ENCODE measurements at places on chromosomes 1 and 21.

DNA sequence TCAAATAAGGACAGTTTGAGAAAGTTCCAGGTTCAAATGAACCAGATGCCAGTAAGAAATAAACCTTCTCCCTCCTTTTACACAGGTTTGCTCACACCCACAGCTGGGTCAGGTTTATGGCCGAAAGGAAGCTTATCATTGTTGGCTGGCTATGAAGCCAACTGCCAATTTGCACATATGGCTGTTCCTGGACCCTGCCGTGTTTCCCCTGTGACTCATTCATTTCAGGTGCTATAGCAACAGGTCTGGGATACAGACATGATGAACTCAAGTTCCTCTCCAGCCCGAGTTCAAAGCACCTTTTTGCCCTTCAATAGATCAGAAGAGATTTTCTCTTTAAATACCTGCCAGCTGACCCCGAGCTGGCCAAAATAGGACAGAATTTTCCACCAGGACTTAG, 134.4 kb upstream of the SMYD2 start:
- no peak for DNase-seq

GRCh38 chr1:86382878-86383277, 13.2 kb downstream of the ODF2L start:
- no peak for DNase-seq

- DNase-seq, result no peak
Measured at GRCh38 chr21:35072960-35073359, 23.9 kb upstream of the RUNX1 start.

DNA sequence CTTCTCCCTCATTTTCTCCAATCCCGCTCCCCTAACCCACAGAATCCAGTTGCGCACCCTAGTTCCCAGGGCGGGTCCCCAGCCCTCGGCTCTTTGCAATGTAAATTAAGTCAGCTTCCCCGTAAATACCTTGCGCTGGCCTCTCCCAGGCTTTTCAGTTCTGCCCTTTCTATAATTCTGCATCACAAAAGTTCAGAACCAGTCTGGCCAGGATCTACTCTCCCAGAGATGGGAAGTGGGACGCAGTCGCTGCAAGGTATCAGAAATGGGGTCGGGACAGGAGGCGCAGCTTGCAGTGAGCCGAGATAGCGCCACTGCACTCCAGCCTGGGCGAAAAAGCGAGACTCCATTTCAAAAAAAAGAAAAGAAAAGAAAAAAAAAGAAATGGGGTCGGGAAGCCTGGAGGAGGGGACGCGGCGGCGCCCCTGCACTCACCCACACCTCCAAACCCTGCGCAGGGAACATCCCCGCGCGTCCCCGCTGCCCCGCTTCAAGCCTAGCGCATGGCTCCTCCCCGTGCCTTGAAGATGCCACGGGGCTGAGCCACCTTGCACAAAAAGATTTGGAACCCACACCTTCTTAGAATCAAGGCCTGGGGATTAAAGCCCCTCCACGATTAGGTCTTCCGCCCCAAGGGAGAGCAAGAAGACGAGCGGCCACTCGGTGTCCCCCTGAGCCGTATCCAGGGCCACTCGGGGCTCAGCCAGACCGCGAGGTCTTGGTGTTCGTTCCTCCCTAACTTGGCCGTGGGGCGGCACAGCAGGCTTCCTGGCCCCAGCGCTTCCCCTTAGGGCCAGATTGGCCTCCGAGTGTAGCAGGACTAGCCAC, 27.2 kb upstream of the ITLN2 start:
- no peak for DNase-seq

DNA sequence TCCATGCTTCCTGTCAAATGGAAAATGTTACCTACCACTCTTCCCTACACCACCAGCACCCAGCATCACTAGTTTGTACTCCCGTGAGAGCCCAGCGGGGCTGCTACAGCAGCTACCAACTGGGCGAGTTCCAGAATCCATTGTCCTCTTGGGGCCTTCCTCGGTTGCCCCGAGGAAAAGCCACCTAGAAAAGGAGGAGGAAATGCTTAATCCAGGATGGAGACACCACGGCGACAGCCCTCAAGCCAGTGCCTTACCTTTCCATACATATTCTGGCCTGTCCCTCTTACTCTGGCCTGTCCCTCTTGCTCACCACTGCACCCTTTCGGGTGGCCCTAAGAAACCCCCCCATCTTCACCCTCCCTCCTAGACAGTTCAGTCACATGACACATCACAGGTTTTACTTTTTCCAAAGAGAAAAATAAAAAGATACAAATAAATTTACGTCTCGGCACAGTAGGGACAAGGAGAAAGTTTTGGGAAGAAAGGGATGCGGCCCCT, 478 bp downstream of the RIT1 start:
- DNase-seq, result no peak

- DNase-seq, result no peak
Measured at GRCh38 chr1:59452559-59452958, 155.7 kb downstream of the FGGY start.

DNA sequence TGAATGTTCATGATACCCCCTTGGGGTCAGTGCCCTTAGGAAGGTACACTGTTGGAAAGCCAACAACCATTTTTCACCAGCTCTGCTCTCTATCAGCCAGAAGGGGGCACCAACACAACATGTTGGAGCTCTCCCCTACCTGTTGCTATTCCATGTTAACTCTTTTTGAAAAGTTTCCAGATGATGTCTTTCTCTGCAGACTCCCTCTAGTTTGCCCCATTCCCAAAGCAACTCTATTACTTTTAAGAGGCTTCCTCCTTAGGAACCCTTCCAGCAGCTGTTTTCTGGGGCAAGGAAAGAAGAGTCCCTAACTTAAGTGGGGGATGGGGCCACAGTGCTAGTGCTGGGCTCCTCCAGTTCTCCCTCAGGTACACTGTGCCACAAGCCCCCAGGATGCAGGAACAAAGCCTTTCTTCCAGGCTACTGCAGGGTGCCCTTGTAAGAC, 22.9 kb upstream of the NDC1 start:
- DNase-seq, result no peak

GRCh38 chr1:111565079-111565478, 54.5 kb upstream of the RAP1A start:
- DNase-seq, result no peak

- no peak for DNase-seq
Measured at GRCh38 chr21:26513212-26513611, 59.9 kb downstream of the CYYR1 start.

DNA sequence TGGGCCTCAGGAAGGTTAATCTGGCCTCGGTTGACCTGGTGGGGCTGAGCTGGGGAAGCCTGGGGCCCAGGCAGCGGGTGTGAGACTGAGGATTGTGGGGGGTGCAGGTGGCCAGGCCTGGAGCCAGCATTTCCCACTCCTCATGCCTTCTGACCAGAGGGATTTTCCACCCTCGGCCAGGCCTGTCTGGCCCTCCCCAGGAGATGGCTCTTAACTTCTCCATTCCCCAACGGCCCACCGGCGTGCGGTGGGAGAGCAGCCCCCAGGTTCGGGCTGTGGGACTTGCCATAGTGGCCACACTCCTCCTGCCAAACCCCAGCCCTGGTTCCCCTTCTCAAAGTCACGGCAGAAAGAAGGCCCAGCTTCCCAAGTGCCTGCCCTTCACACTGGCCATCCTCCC, 126.5 kb upstream of the RUNX3 start:
- DNase-seq, result no peak

DNA sequence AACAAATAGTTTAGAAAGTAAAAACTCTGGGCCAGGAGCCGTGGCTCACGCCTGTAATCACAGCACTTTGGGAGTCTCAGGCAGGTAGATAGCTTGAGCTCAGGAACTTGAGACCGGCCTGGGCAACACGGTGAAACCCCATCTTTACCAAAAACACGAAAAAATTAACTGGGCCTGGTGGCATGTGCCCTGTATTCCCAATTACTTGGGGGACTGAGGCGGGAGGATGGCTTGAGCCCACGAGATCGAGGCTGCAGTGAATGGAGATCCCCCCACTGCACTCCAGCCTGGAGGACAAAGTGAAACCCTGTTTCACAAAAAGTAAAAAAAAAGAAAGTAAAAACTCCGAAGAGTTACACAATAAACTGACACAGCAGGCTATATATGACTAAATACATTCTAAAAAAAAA, 10.6 kb downstream of the CEP170 start:
- DNase-seq, result no peak

DNA sequence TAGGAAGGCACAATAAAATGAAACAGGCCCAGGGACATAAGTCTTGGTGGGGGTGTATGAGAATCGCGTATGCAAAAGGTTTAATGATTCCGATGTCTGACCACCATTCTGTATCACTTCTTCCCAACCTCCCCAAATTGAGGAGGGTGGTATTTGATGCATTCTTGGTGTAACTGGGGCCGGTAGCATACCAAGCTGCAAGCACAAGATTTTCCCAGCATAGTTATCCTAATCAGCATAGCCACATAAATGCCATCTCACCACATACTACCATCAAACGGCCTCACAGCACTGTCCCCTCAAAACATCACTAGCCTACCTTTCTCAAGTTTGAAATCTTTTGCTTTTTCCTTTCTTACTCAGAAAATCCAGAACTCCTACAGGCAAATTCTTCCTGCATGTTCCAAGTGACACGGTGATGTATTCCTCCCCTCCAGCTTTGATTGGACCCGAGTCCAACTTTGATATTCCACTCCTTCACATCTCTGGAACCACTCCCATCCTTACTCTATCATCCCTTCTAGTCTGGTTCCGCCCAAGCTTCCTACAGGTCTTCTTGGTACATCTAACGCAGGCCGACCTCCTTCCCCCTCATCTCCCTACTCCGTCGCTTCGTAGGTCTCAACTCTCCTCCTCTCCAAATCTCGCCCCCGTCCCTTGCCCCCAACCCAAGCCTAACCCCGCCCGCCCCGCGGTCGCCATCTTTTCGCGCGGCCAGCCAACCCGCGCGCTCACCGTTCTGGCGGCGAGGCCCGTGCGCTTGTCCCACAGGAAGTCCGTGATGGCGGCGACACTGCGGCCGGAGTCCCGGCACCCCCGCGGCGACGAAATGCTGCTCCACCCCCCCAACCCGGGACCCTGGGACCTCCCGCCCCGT, 600 bp downstream of the CLK2 start:
- no peak for DNase-seq

GRCh38 chr1:170114906-170115305, 30.9 kb upstream of the NTMT2 start:
- no peak for DNase-seq

- DNase-seq, result no peak
Measured at GRCh38 chr1:221527302-221527701, 214.6 kb downstream of the DUSP10 start.

- no peak for DNase-seq
Measured at GRCh38 chr1:8570465-8570864, 247.0 kb downstream of the RERE start.

GRCh38 chr1:907611-908451, 15.9 kb upstream of the SAMD11 start:
- DNase-seq, result no peak

DNA sequence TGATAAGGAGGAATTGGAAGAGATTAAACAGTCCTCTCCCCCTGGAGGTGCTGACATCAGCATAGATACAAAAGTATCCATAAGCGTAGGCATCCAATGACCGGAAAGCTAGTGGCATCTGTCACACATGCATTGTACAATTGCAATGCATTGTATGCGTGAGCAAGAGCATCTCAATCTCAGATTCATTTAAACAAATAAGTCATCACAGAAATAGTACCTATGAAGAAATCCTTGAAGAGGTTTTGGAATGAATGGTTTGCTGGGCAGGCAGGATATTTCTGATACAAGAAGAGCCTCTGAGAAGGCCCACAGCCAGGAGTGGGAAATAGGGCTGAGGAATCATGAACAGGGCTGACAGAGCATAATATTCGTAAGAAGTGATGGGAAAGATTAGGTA, 88.9 kb upstream of the ABCD3 start:
- no peak for DNase-seq

GRCh38 chr21:16324630-16325029, 594.8 kb downstream of the USP25 start:
- DNase-seq, result no peak

DNA sequence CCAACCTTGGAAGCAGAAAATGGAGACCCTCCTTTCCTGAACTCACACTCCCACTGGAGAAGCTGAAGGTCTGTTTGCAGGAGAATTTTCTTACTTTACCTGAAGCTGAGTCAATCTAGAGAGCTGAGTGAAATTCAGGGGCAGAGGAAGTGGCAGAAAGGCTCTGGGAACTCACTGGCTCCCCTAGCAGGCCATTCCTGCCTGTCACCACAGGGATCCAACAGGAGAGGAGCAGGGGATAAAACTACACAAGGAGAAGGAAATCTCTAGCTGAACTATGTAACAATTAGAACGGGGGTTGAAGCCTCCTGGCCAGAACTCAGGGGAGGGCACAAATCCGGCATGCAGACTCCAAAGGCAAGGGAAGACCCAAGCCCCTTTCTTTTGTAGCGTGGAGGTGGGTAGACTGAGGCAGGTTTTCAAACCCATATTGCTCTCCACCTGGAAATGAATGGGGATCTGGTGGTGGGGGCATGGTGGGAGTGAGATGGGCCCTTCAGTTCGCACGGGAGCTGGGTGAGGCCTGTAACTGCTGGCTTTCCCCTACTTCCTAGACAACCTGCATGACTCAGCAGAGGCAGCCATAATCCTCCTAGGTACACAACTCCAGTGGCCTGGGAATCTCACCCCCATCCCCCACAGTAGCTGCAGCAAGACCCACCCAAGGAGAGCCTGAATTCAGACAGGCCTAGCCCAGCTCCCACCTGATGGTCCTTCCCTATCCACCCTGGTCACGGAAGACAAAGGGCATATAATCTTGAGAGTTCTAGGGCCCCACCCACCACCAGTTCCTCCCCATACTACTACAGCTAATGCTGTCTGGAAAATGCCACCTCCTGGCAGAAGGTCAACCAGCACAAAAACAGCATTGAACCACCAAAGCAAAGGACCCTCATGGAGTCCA, 158.1 kb downstream of the LTN1 start:
- no peak for DNase-seq

DNA sequence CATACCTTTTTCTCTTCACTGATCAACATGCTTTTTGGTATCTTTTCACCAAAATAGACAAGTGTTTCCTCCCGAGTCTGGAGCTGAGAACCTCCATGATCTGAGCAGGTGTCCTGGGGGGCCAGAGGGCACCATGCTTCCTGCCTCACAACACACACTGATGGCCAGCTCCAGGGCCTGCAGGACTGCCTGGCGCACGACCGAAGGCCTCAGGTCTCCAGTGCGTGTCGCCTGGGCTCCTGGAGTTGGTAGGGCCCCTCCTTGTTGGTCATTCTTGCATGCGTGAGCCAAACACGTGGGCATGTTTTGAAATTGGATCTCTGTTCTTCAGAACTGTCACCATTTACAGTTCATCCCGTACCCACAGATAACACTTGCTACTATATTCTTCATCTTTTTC, 64.4 kb downstream of the SLC37A1 start:
- DNase-seq, result no peak

- no peak for DNase-seq
Measured at GRCh38 chr1:209616366-209617046, 33.0 kb downstream of the CAMK1G start.

GRCh38 chr1:10714337-10715114, 81.9 kb downstream of the CASZ1 start:
- no peak for DNase-seq

All from stimulated activated CD4-positive, alpha-beta T cell treated with anti-CD3 and anti-CD28 coated beads, Interleukin-15, amount 100 ng/mL, for 1 hour (primary cell).